ENCODE measurements at places on chromosomes 1 and 21. TPM values are rescaled to one million over a fixed set of nuclear protein-coding genes. Genes with fewer than 3 reads are reported as not detected.

MYCL gene
- 23.0 TPM for total RNA-seq

DNA sequence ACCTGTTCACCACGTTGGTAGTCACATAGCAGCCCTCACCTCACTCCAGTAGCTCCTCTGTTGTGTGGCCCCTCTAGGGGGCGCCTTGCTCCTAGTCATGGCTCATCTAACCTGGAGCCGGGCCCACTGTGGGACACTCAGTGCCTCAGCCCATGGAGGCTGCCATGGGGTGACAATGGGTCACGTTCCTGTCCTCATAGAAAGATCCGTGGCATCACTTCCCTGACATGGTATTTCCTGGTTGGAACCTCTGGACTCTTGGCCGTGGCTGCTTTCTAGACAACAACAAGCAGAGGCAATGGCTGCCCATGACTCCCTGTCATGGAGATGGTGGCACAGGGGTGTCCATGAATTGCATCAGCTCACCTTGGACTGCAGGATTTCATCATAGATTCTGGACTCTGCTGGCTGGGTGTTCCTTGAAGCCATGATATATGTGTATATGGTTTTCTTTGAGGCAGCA, 27.5 kb upstream of the SLAMF6 start:
- no peak overlapping the region for H3K27ac ChIP-seq
- H3K4me3 ChIP-seq, result no peak overlapping the region
- H3K4me1 ChIP-seq, result no peaks in the 10 kb centered on the region

GOLT1A gene
- not detected for total RNA-seq

PRAMEF1 gene
- total RNA-seq, result not detected

DNA sequence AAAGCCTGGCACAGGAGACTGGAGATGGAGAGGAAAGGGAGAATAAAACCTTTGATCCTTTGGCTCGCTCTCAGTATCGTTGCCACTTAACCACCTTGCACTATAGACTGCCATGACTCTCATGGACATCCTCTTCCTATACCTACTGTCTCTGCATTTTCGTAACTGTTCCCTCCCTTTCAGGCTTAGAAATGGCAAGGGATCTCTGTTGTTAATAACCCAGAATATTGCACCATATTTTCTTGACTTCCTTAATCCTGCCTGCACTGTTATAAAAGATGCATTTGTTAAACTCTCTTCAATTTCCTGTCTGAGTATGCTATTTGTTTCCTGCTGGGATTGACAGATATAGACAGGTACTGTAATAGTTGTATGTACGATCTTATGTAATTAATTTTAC, 38.6 kb downstream of the CYYR1 start:
- no peak overlapping the region for H3K4me3 ChIP-seq
- no peaks in the 10 kb centered on the region for H3K4me1 ChIP-seq
- H3K27ac ChIP-seq, result no peak overlapping the region
- H3K27me3 ChIP-seq, result no peaks in the 10 kb centered on the region
- H3K36me3 ChIP-seq, result peaks cover 14% of the 10 kb centered on the region
- DNase-seq, result no peak
